ENCODE measurements at places on chromosomes 11 and 22.

- no peaks in the 10 kb centered on the region for H3K36me3 ChIP-seq
- DNase-seq: no peak
- peaks cover 13% of the 10 kb centered on the region for H3K4me1 ChIP-seq
- no peak overlapping the region for H3K27ac ChIP-seq
- H3K27me3 ChIP-seq: no peaks in the 10 kb centered on the region
- no peak overlapping the region for H3K4me3 ChIP-seq
Observed at GRCh38 chr11:121391914-121392313, 60.2 kb upstream of the SORL1 start.

DNA sequence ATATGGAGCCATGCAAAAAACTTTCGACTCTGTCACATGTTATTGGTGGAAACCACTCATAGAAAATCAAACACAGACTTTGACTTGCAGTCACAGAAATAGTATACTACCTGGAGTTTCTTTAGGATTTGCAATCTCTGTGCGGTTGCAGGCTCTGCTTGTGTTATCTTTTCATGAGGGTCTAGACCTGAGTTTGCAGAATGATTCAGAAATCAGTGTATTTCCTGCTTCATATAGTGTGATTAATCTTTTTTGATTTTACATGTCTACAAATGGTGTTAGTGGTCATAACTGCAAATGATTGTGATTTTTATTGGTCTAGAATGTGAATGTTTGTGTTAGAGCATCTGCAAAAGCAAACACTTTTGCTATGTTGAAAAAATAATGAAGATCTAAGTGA lies 690.2 kb downstream of the NTM start:
- H3K4me1 ChIP-seq: no peaks in the 10 kb centered on the region
- H3K4me3 ChIP-seq: no peak overlapping the region
- no peaks in the 10 kb centered on the region for H3K36me3 ChIP-seq
- H3K27me3 ChIP-seq: no peaks in the 10 kb centered on the region
- no peak overlapping the region for H3K27ac ChIP-seq
- no peak for DNase-seq

DNA sequence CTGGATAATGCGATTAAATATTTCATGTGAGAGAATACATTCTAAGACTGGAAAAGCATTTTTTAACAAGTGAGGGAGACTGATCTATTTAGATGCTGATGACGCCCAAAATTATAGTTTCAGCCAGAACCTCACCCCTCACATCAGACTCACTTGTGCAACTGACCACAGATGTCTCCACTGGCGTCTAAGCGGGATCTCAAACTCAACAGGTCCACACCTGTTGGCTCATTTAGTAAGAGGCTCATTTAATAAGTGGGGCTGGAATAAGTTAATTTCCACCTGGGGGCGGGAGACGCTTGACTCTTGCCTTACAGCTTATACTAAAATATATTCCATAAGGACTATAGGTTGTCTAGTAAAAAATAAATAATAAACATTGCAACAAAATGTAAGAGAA lies 47.5 kb downstream of the MORC2 start:
- no peaks in the 10 kb centered on the region for H3K27me3 ChIP-seq
- H3K27ac ChIP-seq: peak overlapping the region; percentile 72
- peaks cover 15% of the 10 kb centered on the region for H3K4me1 ChIP-seq
- H3K36me3 ChIP-seq: peaks cover 15% of the 10 kb centered on the region

- no peak overlapping the region for H3K4me3 ChIP-seq
- no peaks in the 10 kb centered on the region for H3K4me1 ChIP-seq
- peaks cover 9% of the 10 kb centered on the region for H3K27me3 ChIP-seq
- no peaks in the 10 kb centered on the region for H3K36me3 ChIP-seq
- DNase-seq: no peak
Observed at GRCh38 chr11:7882860-7883259, 48.2 kb downstream of the OR10A6 start.

GRCh38 chr11:75073459-75074190 lies 23.1 kb downstream of the OR2AT4 start:
- peaks cover 31% of the 10 kb centered on the region for H3K27me3 ChIP-seq
- DNase-seq: no peak
- no peak overlapping the region for H3K27ac ChIP-seq
- no peaks in the 10 kb centered on the region for H3K36me3 ChIP-seq
- H3K4me1 ChIP-seq: no peaks in the 10 kb centered on the region

All from activated CD4-positive, alpha-beta memory T cell treated with anti-CD3 and anti-CD28 coated beads, Interleukin-2, amount 10 ng/mL, durations not matched to agents 7 days and 5 days (primary cell).